ENCODE measurements at places on chromosomes 2 and 18.

- no peak for DNase-seq
These were observed 281.9 kb upstream of the CDH7 start for GRCh38 chr18:65468881-65469280.

- DNase-seq: no peak
These were observed 209.8 kb upstream of the SPOPL start for GRCh38 chr2:138291805-138292204.

DNA sequence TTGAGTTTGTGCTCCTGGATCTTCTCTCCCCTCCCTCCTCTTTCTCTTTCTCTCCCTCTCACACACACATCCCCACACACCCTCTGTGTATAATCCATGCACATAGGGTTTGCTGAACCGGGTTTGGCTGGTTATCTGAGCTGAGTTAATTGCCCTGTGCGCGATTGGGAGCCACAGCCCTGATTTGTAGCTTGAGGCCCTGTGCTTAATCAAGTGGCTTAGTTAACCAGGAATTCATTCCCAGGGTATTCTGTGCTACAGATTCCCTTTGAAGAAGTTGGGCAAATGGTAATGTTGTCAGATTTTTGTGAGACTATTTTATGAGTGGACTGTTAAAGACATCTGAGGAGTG, 6.2 kb downstream of the PARD3B start:
- DNase-seq: no peak

DNA sequence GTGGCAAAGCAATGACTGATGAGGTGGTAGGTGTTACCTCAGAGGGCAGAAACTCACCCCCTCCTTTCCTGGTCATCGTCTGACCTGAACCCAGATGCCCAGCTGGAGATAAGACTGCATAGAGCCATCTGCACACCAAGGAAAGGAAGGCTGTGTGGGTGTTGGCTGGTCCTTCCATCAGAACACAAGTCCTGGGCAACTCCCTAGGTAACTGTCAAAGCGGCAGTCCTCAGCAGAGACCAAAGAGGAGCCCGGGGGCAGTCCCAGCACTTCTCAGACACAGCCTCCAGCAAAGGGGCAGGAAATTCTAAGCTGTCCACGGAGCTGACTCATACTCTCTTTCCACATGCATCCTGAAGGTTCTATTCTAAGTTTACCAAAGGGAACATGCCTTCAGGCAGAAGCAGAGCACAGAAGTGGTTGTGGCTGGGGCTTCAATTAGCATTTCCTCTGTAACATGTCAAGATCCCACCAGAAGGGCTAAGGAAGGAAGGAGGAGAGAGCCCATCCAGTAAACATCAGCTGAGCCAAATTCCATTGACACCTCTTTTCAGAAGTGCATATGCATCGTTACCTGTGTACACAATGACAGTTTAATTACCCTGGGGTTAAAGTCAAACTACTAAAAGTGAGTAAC, 54.7 kb downstream of the SPRED2 start:
- no peak for DNase-seq

DNA sequence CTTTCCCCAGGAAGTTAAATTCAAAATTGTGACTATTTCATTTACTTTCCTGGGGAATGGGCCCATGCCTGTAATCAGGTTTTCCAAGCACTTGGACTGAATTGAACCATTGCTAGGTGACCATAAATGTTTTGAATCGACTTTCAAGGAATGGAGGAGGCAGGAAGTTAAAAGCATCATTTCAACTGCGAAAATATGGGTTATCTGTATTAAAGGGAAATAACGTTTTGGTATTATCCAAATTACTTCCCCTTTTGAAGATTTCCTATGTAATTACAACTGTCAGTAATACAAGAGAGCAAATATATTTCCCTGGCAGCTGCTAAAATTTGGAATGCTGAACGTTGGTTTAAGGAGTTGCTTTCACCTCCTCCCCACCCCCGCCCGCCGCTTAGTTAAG, 19.0 kb downstream of the PNO1 start:
- DNase-seq: no peak

- DNase-seq: no peak
These were observed 74.8 kb upstream of the FAM98A start for GRCh38 chr2:33673937-33674336.

GRCh38 chr2:128681507-128681906, 362.8 kb upstream of the HS6ST1 start:
- DNase-seq: no peak

GRCh38 chr2:108587621-108588020, 53.4 kb downstream of the LIMS1 start:
- no peak for DNase-seq

GRCh38 chr2:39494784-39495251, 57.7 kb upstream of the MAP4K3 start:
- DNase-seq: no peak

DNA sequence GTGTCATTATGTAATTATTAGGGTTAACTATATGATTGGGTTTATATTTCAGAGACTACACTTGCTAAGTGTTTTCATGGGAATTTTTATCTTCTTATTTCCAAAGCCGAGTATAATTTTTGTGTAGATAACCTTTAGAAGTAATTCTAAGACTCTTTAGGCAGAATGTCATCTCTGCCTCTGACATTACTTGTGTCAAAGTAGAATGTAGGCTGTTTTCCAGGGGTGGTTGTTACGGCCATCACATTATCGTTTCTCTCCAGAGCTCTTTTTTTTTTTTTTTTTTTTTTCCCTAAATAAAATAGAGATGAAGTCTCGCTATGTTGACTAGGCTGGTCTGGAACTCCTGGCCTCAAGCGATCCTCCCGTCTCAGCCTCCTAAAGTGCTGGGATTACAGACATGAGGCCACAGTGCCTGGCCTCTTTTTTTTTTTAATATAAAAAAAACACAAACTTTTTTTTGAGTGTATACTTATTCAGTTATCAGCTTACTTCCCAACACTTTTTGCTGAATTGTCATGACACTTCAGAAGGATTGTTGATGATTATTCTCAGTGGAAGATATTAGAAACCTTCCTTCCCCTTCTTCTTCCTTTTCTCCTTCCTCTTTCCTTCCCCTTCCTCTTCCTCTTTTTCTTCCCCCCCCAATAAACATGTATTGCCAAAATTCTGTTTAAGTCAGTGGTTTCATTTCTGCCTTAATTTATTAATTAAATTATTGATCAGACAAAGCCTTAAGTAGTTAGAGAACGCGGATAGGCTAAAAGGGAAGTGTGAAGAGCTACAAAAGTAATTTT, 2.3 kb downstream of the PIKFYVE start:
- no peak for DNase-seq
